Activated T-helper 1 cell treated with anti-CD3 and anti-CD28 coated beads, Interleukin-2, amount 50 U/mL, for 16 hours (primary cell): ENCODE measurements at places on chromosomes 11 and 22.

- no peak for DNase-seq
Measured at GRCh38 chr22:44963832-44964721, 45.7 kb downstream of the PHF21B start.

- no peak for DNase-seq
Measured at GRCh38 chr11:72985645-72986044, 156.5 kb downstream of the FCHSD2 start.

GRCh38 chr22:23438216-23438615 lies 141.9 kb downstream of the IGLL1 start:
- no peak for DNase-seq

GRCh38 chr11:101576456-101576855 lies 7.4 kb downstream of the TRPC6 start:
- no peak for DNase-seq

- DNase-seq = no peak
Measured at GRCh38 chr11:124346311-124346955, 26.4 kb upstream of the OR8D2 start.

DNA sequence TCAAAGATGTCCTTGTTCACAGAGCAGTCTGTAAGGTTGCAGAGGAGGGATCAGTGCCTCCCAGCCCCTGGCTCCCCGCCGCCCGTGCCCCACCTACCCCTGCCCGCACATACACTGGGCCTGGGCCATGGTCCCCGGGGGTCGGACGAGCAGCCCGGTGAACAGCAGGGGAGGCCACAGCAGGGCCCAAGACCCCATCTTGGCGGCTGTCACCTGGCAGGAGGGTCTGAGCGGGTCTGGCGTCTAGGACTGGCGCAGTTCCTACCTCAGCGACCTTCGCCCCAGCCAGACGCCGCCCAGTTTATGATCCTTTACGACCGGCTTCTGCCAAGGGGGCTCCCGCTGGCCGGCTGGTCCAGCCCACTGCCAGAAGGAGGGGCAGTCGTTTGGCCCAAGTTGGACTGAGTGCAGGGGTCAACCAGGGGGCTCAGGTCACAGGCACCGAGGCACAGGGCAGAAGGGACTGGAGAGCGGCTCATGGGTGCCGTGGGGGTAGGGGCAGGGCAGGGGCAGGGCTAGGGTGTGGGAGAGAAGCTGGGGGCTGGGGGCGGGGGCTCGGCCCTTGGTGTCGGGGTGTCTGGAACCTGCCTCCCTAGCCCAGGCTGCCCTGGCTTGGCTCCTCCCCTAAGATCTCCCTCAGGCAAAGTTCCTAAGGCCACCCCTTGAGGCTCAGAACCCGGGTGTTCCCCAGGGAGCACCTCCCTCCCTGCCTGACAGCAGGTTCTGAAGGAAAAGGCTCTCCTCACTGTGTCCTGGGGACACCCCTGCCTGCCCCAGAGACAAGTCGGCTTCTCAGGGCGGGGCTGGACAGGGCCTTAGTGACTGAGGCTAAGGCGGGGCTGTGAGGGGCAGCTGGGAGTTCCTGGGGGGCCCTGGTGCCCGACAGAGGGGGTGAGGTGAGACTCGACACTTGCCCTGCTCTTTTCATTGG lies at the start of gene CDHR5:
TSS of gene CDHR5 (minus strand) at position 251 of the 931 bp plus-strand sequence. CDS start at position 198, 53 bp downstream.
- DNase-seq = no peak

DNA sequence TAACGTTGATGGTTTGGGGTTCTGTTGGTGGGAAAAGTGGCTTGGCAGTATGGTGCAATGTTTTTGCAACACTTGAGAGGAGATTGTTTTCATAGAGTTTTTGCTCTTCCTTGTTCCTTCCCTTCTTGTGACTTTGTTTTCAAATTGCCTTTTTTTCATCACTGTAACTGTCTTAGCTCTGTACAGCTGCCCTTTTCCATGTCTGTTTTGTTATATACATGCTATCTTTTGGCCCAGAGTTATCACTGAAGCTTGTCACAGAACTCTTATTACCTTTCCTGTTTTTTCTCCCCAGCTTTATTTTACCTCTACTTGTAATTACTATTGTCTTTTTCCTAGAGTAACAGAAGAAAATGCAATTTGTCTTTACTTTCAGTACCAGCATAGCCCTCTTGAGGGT lies 154.1 kb downstream of the DDX10 start:
- no peak for DNase-seq

DNA sequence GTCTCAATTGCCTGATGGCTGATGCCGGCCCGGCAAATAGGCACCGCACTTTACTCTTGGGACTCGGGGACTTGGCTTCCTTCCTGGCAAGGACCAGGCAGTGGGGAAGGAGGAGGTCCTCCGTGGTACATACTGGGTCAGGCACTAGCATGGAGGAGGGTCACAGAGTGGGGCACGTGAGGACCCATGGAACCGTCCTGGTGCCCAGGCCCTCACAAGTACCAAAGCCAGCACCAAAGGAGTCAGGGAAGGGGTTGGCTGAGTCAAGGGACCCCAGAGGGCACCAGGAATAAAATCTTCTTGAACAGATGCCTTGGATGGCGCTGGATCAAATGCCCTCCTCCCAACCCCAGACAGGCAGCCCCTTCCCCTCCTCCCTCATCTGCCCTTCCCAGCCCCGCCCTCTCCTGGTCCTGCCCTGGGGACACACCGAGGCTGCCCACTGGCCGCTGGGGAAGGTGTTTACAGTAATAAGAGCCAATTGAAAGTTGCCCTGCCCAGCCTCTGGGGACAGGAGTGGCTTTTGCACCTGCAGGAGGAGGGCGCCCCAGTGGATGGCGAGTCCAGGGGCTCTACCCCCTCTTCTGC lies 5.6 kb upstream of the CARNS1 start:
- no peak for DNase-seq

GRCh38 chr11:128453444-128454336 lies 133.7 kb downstream of the ETS1 start:
- DNase-seq = no peak

- no peak for DNase-seq
Measured at GRCh38 chr22:27116312-27117086, 459.1 kb downstream of the MIAT start.

DNA sequence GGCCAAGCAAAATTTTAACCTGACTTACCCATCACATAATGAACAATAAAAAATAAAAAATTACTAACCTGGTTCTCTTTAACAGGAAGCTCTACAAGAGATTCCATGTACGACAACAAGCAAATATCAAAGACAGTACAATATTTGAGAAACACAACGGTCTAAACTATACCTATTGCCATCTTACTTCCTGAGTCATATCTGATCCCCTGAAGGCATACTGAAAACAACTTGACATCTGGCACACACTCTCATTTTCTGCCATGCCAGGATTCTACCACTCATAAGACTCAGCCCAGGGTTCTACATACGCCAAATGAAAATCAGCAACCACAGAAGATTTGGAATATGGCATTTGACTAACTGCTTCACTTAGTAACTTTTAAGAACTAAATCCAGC lies 13.8 kb downstream of the DENND5A start:
- DNase-seq = no peak

GRCh38 chr22:41216984-41217383 lies 11.9 kb downstream of the L3MBTL2 start:
- no peak for DNase-seq

GRCh38 chr11:113764527-113765219 lies 8.8 kb downstream of the ZW10 start:
- DNase-seq = no peak

GRCh38 chr11:11000579-11001283 lies 142.9 kb upstream of the ZBED5 start:
- no peak for DNase-seq

GRCh38 chr11:14454861-14455632 lies 44.6 kb downstream of the COPB1 start:
- DNase-seq = no peak

GRCh38 chr22:25702040-25702439 lies 39.9 kb upstream of the MYO18B start:
- no peak for DNase-seq

GRCh38 chr11:69654001-69654659 lies 13.2 kb downstream of the CCND1 start:
- no peak for DNase-seq

GRCh38 chr11:44819346-44819745 lies 92.6 kb downstream of the TSPAN18 start:
- DNase-seq = no peak

- no peak for DNase-seq
Measured at GRCh38 chr11:112811783-112812182, 149.4 kb upstream of the NCAM1 start.

GRCh38 chr11:62614275-62614674 lies 1.2 kb downstream of the ROM1 start:
- DNase-seq = no peak

- DNase-seq = no peak
Measured at GRCh38 chr11:67696998-67697397, 22.6 kb upstream of the ALDH3B2 start.

GRCh38 chr22:44146088-44146861 lies 34.5 kb upstream of the PARVG start:
- no peak for DNase-seq

GRCh38 chr11:85590848-85591483 lies 36.2 kb downstream of the DLG2 start:
- no peak for DNase-seq

DNA sequence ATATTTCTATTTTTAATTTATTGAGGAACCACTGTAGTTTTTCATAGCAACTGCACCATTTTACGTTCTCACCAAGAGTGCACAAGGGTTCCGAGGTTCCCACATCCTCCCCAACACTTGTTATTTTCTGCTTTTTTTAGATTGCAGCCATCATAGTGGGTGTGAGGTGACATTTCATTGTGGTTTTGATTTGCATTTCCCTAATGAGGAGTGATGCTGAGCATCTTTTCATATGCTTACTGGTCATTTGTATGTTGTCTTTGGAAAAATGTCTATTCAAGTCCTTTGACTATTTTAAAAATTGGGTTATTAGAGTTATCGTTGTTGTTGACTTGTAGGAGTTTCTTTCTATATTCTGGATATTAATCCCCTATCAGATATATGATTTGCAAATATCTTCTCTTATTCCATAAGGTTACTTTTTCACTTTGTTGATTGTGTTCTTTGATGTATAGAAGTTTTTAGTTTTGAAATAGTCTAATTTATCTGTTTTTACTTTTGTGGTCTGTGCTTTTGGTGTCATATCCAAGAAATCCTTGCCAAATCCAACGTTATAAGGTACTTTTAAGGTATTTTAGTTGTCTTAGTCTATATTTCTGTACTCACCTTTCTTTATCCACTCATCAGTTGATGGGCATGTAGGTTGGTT lies 9.0 kb downstream of the NEAT1 start:
- DNase-seq = no peak

DNA sequence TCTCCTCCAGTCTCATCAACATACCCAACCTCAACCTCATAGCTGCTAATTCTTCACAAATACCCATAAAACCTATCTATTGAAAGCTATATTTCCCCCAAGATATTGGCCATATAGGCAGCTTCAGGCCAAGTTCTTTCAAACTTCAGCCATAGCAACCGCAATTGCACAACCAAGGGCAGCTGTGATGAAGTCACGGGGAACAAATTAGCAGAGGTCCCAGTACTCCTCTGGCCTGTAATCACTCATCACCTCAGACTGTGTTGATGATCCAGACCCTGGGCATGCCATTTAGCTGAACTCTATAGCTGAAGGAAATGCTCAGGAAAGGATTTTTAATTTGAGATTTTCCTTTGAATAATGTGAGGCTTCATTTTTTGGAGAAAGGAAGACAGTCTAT lies 84.1 kb downstream of the SLC1A2 start:
- DNase-seq = no peak

DNA sequence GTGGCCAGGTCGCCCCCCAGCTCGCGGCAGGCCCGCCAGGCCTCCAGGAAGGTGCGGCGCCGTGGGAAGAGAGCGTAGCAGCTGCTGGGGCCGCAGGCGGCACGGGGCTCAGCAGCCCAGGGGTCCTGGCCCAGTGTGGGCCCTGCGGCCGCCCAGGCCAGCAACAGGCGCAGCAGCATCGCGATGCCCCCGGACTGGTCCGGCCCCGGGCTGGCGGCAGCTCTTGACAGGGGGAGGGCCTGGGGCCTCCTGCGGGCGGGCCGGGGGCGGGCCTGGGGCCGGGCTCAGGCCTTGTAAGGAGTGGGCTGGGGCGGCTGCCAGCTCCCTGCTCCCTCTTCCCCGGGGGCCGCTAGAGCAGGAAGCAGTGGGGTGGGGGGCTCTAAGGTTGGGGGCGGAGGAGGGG lies at the start of gene CD248:
TSS of gene CD248 (minus strand) at position 196 of the 403 bp plus-strand sequence. CDS start at position 179, 17 bp downstream.
- no peak for DNase-seq

DNA sequence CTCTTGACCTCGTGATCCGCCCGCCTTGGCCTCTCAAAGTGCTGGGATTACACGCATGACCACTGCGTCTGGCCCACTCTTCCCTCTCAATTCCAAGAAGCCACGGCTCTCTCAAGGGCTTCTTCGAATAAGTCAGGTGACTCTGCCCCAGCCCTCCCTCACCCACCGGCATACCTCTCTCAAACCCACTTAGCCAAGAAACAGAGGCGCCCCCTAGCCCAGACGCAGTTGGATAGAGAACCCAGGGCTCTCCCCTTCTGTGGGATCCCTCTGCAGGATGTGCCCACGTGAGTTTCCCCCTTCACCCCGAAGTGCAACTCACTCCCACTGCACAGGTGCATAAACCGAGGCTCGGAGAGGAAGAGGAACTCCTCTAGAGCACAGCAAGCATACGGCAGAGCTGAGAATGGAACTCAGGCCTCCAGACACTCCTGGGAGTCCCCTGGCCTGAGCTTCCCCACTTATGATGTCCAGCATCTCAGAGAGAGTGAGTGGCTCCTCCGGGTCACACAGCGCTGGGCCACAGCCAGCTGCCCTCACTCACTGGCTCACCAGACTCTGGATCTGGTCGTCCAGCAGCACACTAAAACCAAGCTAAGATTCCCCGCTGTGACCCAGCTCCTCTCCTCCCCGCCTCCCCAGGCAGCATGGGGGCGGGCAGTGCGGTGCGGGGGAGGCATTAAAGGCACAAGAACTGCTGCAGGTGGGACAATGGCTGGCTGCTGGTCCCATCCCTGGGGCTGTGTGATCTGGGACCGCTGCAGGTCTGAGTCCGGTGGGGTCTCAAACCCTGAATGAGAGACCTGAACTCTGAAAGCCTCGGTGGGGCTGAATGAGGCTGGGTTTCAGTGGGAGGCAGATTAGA lies 16.8 kb upstream of the RGL4 start:
- no peak for DNase-seq

GRCh38 chr11:11931461-11932055 lies 76.9 kb downstream of the DKK3 start:
- no peak for DNase-seq

GRCh38 chr11:12528487-12528886 lies 145.7 kb upstream of the TEAD1 start:
- DNase-seq = no peak
